ENCODE measurements at places on chromosomes 4 and X. TPM values are rescaled to one million over a fixed set of nuclear protein-coding genes. Genes with fewer than 3 reads are reported as not detected.

RAB39B gene
- total RNA-seq: 1.3 TPM

GRCh38 chrX:20265221-20265725 is 1.4 kb downstream of the RPS6KA3 start:
- H3K36me3 ChIP-seq: no peaks in the 10 kb centered on the region
- H3K27ac ChIP-seq: peak overlapping the region; percentile 86

DNA sequence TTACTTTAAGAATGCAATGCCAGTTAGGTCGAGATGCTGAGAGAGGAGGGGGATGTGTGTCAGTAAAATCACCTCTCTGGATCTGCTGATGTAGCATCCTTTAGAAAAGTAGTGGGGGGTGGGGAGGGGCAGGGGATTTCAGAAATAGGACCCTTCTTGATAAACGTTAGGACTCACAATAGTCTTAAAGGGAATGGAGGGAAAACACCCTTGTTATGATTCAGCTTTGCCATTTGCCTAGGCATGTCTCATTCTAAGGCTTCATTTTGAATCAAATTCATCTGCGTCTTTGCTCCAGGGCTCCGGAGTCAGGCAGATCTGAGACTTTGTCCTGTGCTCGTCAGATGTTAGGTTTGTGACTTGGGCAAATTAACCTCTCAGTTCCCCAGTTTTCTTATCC is 879 bp downstream of the SH2D1A start:
- H3K27ac ChIP-seq: no peak overlapping the region
- no peak for DNase-seq
- H3K36me3 ChIP-seq: no peaks in the 10 kb centered on the region
- no peaks in the 10 kb centered on the region for H3K27me3 ChIP-seq

AVPR2 gene
- total RNA-seq: 0.77 TPM

GABRE gene
- 2.0 TPM for total RNA-seq
